ENCODE measurements at places on chromosomes 3 and 15.
A peak's percentile ranks its signal among the peaks of the same experiment; 100 is the strongest.

DNA sequence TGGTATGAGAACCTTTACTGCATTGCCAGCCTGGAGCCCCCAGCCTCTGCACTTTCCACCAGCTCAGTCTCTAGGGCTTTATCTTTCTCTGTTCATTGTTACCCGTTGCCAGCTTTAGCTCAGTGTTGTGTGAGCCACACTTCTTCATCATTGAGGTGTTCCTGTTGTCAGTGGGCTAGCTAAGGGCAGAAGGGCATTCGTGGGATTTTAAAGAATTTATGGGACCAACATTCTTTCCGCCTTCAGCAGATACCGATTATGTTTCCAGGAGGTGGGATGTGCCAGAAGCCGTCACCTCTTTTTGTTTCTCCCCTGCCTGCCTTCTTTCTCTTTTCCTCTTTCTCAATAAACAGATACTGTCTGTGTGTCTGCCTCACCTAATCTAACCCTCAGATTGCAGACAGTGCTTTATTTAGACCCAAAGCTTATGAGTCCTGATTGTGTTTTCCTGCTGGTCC, 64.5 kb downstream of the PGPEP1L start:
- DNase-seq: no peak

DNA sequence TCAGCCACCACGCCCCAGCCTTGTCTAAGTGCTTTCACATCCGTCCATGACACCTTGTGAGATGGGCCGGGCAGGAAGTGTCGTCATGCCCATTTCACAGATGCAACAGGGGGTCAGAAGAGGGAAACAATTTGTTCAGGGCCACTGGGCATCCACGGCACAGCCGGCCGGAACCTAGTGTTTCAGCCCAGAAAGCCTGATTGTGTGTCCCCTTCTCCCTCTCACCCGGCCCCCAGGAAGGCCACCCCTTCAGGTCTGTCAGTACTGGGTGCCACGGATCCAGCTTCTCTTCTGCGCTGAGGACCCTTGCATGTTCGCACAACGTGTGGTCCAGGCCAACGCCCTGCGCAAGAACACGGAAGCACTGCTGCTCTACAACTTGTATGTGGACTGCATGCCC, 15.8 kb downstream of the DNAH1 start:
- no peak for DNase-seq

- DNase-seq: no peak
Observed at GRCh38 chr15:43528542-43529007, 11.2 kb downstream of the MAP1A start.

- DNase-seq: peak; percentile 19
Observed at GRCh38 chr3:42117175-42118008, 26.2 kb downstream of the TRAK1 start.
